Progenitor cell of endocrine pancreas (in vitro differentiated cells): ENCODE measurements at places on chromosomes 13 and 19.

GRCh38 chr13:30697177-30697953, 38.0 kb upstream of the ALOX5AP start:
- no peak for DNase-seq

DNA sequence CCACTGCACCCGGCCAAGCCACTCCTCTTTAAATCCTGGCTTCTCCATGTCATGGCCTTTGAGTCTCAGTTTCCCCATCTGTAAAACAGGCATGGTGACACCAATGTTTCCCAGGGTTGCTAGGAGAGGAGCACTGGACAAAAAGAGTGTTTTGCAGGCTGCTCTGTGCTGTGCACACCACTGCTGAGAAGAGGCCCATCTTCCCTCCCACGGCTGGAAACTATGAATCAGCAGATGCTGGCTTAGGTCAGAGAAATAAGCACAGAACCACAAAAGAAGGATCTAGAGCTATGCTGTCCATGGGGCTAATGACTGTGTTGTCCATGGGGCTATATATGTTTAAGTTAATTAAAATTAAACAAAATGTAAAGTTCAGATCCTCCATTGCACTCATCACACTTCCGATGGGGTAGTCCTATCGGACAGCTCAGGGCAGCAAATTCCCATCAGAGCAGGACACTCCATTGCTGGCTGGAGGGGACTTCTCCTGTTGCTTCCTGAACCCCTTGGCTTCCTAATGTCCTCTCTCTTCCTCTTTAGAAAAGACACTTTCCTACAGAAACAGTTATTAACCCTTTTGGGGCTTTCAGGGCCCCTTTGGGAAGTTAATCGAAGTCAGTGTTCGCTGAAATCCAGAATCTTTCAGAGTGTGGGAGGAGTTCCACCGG, 37.1 kb downstream of the TSHZ3 start:
- DNase-seq = no peak

- no peak for DNase-seq
Measured at GRCh38 chr13:21243045-21243897, 66.8 kb downstream of the MRPL57 start.

- DNase-seq = no peak
Measured at GRCh38 chr13:35475960-35476943, at the start of gene MAB21L1. Gene MAB21L1 (minus strand): TSS chr13:35476689. CDS start chr13:35476138, 551 bp downstream.

GRCh38 chr13:41059456-41060081, 1.7 kb upstream of the WBP4 start:
- DNase-seq = no peak

DNA sequence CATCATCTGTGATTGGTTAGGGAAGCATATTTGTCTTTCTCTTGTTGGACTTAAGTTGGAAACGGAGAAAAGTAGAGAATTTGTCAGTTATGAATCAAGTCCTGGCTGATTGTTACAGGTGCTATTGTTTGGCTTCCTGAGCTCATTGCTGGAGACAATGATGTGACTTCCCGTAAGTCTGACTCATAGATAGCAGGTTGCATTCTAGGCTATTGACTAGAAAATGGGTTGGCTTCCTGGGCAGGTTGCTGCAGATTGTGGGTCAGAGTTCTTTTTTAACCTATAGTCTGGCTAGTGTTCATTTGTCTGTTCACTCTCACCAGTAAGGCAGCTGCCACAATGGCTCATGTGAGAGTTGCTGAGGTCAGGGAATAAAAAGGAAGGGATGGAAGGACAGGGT, 101.5 kb downstream of the CCNA1 start:
- DNase-seq = no peak

DNA sequence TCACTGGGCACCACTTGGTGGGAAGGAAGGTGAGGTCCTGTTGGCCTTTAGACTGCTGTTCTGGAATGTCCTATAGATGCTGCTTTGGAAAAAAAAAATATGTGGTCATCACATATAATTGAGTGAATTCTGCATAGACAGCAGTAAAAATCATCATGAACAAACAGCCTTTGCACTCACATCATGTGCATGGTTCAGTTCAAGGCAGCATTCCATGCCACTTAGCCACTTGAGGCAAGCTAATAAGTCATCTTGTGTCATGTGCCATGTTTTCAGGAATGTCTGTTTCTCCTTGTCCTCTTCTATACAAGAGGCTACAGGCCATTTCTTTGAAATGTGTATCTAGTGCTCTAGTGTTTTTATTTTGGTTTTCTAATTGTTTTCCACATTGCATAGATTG, 43.9 kb upstream of the TSC22D1 start:
- no peak for DNase-seq
